ENCODE measurements at places on chromosomes 1 and 21.
A peak's percentile ranks its signal among the peaks of the same experiment; 100 is the strongest.

- DNase-seq = no peak
Measured at GRCh38 chr1:155184835-155185782, 11.5 kb downstream of the TRIM46 start.

DNA sequence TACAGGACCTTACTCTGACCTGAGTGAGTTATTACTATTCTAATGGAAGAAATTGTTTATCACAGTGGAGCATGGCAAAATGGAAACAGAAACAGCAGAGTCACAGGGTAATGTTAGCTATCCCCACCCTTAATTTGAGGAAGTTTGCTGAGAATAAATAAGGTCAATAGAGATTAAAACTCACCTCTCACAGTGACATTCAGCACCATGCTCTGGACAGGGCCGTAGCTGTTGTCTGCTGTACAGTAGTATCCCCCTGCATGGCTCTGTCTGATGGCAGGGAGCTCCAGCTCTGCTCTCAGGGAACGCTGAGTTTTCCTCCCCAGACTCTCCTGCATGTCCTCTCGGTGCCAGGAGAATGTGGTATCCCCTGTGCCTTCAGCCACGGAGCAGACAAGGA lies 11.9 kb downstream of the FCRL4 start:
- no peak for DNase-seq

- peak; percentile 58 for DNase-seq
Measured at GRCh38 chr1:198657550-198658064, 18.8 kb downstream of the PTPRC start.

- peak; percentile 20 for DNase-seq
Measured at GRCh38 chr21:18759267-18759666, 355.7 kb upstream of the TMPRSS15 start.

DNA sequence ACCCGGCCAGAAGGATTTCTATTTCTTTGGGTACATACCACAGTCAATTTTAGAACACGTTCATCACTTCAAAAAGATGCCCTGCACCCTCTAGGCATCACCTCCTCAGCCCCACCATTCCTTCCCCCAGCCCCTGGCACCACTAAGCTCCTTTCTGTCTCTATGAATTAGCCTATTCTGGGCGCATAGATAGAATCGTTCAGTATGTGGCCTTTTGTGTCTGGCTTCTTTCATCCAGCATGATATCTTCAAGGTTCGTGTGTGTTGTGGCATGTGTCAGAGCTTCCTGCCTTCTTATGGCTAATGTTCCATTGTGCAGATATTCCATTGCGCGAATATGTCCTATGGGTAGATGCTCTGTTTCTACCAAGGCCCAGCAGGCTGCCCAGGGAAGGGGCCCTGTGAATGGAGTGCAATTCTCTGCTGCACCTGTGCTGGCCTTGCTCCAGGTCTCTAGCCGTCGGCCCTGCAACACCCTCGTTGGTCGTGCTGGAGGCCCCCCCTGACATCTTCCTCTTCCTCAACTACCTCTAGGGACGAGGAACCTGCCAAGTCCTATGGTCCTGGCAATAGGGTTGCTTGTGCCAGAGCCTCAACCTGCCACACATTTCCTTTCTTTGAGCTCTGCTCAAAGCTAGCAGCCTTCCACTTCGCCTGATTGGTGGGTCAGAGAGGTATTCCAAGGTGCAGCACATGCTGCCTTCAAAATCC lies 113.5 kb downstream of the RIPK4 start:
- DNase-seq = no peak

GRCh38 chr1:173294843-173295242 lies 87.7 kb upstream of the TNFSF4 start:
- no peak for DNase-seq

DNA sequence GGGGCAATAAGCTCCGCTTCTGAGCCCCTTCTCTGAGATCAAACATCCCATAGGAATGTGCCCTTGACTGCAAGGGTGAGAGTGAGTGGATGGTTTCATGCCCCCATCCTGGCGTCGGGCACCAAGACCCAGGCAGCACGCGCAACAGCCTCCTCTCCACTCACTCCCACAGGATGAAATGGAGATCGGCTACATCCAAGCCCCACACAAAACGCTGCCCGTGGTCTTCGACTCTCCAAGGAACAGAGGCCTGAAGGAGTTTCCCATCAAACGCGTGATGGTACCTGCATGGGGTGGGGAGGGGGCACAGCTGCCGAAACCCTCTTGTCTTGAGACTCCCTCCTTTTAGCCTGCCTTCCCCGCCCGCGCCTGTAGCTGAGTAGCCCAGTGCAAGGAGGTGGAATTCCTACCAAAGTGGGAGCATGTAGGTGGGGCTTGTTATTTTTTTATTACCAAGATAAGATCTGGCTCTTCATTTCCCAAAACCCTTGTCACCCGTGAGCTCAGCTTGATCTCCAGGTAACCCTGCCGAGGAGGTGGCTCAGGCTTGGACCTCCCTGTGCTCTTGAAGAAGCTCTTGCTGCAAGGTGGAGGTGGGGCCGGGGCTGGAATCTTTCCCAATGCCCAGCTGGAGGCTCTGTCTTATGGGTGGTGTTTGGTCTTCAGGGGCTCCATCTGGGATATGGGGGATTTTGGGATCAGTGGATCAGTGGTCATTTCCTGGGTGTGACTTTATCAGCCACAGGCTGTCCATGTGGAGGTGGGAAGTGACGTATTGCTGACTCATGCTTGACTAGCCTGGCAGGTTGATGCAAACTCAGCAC lies 24.0 kb upstream of the PADI6 start:
- DNase-seq = peak; percentile 78

DNA sequence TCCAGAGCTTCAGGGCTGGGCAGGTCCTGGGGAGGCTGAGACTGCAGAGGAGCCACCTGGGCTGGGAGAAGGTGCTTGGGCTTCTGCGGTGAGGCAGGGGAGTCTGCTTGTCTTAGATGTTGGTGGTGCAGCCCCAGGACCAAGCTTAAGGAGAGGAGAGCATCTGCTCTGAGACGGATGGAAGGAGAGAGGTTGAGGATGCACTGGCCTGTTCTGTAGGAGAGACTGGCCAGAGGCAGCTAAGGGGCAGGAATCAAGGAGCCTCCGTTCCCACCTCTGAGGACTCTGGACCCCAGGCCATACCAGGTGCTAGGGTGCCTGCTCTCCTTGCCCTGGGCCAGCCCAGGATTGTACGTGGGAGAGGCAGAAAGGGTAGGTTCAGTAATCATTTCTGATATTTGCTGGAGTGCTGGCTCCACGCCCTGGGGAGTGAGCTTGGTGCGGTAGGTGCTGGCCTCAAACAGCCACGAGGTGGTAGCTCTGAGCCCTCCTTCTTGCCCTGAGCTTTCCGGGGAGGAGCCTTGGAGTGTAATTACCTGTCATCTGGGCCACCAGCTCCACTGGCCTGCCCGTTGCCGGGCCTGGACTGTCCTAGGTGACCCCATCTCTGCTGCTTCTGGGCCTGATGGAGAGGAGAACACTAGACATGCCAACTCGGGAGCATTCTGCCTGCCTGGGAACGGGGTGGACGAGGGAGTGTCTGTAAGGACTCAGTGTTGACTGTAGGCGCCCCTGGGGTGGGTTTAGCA lies 9.3 kb downstream of the MYBPH start:
- peak; percentile 30 for DNase-seq

- peak; percentile 80 for DNase-seq
Measured at GRCh38 chr1:91555821-91556531, 55.3 kb downstream of the CDC7 start.

- DNase-seq = peak; percentile 72
Measured at GRCh38 chr1:154961207-154962155, at the start of gene PYGO2. TSS of gene PYGO2 (minus strand) at chr1:154961782. CDS start at chr1:154961576, 206 bp downstream.

DNA sequence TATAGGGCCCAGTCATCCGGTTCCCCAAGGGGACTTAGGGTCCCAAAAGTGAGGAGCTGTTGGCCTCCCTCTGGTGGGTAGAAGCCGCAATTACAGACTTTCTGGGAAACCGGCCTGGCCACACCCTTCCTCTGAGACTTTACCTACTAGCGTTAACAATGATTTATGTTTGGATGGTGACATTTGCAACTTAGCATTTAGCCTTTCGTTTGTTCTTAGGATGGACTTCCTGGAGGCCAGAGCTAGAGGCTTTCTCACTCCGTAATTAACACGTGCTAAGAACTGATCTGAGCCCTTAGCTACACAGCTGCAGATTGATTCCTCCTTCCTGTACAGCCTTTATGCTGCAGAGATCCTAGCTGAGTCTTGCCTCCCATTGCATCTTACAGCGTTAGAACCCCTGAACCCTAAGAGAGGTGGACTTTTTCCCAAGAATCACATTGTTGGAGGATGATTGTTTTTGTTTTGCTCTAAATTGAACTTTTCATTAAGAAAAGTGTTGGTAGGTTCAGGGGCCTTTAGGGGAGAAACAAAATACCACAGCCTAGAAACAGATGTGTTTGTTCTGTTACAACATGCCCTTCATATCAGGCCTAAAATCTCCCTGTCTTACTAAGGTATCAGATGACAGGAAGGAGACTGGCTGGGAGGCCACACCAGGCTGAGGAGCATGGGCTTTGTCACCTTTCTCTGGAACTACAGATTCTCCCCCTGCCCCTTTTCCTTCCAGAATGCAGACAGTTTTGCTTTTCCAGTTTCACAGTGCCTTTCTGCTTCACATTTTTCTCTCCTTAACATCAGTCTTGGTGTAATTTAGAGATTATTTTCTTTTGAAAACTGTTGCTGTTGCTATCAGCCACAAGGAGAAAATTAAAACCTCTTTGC lies 1.9 kb downstream of the S100A11 start:
- peak; percentile 80 for DNase-seq

DNA sequence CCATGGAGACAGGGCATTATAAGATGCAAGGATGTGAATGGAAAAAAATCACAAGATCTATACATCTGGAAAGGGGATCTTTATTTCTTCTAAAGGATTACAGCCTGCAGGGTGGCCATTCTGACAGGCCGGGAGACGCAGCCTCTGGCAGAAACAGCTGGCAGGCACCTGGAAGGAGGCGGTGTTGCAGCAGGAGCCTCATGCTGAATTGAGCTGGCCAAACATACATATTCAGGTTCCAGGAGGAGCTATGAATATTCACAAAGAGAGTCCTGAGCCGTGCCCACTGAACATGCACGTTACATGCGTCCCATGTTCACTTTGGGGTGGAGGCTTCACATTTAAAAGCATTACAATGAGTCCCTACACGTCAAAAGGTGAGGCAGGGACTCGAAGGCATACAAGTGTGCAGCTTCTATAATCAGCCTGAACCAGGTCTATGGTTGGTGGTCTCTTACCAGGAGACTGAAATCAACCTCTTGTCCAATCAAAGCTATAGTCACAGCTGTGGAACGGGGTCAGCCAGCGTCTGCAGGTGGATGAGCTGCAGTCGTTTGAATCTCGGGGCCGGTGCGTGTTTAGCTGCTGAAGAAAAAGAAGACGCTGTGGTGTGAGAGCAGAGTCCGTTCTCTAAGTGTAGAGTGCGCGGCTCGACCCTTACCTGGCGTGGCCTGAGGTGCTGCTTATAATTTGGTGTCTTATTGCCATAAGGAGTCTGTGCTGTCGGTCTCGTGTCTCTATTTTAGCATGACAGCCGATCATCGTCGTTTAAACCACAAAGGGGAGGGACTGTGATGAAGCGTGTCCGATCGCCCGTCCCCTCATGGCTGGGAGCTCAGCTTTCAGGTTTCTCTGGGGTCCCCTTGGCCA lies 183.0 kb downstream of the ETS2 start:
- DNase-seq = no peak

GRCh38 chr1:244150665-244151064 lies 99.6 kb downstream of the ZBTB18 start:
- no peak for DNase-seq

GRCh38 chr21:42117229-42117966 lies 46.3 kb downstream of the UMODL1 start:
- DNase-seq = peak; percentile 73

GRCh38 chr1:223810586-223810985 lies 35.2 kb downstream of the TP53BP2 start:
- no peak for DNase-seq

GRCh38 chr1:84803604-84804003 lies 89.4 kb downstream of the LPAR3 start:
- DNase-seq = no peak

- DNase-seq = no peak
Measured at GRCh38 chr1:88124614-88125013, 559.5 kb upstream of the PKN2 start.

GRCh38 chr1:184270556-184270955 lies 116.3 kb upstream of the C1orf21 start:
- DNase-seq = no peak

DNA sequence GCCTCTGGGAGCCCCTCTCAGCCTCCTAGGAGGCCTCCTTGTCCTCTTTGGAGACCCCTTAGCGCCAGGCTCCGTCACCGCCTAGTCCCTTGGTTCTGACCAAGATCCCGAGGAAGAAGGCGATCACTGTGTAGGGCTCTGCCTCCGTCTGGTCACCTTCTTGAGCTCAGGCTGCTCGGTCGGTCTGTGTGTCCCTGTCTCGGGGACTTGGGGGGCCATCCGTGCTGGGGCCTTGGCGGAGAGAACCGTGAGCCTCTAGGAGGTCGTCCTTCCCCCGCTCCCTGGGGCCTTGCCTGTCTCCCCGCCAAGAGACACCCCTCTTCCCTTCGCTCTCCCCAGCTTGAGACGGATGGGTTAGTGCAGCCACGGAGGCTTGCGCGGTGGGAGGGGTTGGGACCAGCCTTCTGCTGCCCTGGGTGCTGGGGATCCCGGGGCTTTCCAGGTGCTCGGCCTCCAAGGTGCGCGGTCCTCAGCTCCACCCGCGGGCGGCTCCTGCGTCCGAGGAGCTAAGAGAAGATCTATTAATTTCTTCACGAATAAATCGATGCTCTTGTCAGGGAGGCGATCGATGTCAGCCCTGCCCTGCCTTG lies 701 bp upstream of the INSRR start:
- no peak for DNase-seq

GRCh38 chr1:201016211-201016651 lies 7.3 kb downstream of the KIF21B start:
- peak; percentile 47 for DNase-seq

DNA sequence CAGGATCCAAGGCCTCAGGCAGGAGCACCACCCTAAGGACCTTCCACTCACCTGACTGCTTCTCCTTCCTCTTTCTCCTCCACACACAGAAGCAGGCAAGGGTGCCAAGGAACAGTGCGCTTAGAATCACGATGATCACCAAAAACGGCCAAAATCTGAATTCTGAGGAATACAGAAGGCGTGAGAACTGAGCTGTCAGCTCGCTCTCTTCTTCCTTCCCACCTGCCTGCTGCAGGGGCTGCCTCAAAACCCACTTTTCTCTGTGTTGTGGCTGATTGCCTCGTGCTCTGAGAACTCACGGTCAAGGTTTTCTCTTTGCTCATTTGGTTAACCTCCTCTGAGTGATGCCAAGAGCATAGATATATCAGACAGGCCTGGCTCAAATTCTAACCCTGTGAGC lies 23.8 kb downstream of the CD244 start:
- no peak for DNase-seq

DNA sequence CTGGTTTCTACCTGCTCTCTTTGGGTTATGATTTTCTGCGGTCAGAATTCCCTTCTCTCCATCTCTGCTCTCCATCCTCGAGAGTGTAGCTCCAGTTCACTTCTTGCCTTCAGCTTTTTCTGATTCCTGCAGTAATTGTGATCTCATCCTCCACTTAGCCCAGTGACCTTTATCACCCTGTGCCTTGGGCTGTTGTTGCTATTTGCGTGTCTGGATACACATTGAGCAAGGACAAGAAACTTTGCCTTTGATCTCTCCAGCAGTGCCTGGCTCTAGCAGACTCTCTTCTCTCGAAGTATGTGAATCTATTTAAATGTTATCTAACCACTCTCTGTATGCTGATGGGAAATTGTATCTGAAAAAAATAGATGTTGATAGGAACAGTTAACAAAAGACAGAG lies 76.4 kb upstream of the MARK1 start:
- DNase-seq = no peak

All from HT1080 (cell line).